NCI-H526 (cell line): ENCODE measurements at places on chromosomes 4 and X.

DNA sequence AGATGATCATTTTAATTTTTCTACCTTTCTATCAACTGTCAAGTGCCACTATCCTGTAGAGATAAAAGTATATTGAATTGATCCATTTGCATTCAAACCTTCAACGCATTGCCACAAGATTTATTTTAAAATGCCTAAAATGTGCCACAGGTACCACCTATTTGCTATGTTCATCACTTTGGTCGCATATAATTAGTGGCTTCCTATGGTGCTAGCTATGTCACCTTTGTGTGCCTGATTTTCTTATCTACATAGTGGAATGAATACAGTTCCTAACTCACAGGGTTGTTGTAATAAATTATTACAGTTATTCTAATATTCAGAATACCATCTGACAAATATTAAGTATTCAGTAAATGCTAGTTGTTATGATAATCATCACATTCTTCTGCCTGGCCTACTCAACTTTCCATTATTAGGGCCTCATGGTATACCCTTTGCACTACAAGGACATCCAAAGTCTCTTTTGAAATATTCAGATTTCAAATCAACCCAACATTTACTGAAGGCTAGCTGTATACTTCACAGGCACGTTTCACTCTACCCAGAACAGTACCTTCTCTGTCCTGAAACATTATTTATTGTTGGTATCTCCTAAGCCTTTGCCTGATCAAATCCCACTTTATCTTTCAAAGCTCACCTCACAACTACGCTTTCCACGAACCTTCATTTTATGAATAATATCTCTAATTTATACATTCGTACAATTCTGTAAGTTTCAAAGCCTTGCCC lies 62.4 kb downstream of the ANXA10 start:
- DNase-seq, result no peak

GRCh38 chr4:123952530-123953274 lies 556.1 kb downstream of the SPRY1 start:
- peak; percentile 79 for DNase-seq

DNA sequence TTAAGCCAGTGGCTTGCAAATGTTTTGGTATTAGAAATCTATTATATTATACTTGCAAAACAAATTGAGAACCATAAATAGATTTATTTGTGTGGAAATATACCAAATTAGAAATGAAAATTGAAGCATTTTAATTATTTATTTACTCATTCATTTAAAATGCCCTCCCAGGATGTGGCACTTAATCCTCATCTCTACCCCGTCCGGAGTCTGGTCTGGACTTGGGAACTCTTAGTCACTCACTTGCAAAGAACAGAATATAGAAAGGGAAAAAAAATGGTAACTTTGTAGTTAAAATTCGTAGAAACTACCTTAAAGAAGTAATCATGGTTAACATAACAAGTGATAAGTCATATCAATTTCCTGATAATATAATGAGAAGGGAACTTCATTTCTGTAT lies 775.9 kb upstream of the INTU start:
- no peak for DNase-seq

- DNase-seq, result peak; percentile 47
Observed at GRCh38 chr4:40227284-40227683, 30.5 kb downstream of the RHOH start.

DNA sequence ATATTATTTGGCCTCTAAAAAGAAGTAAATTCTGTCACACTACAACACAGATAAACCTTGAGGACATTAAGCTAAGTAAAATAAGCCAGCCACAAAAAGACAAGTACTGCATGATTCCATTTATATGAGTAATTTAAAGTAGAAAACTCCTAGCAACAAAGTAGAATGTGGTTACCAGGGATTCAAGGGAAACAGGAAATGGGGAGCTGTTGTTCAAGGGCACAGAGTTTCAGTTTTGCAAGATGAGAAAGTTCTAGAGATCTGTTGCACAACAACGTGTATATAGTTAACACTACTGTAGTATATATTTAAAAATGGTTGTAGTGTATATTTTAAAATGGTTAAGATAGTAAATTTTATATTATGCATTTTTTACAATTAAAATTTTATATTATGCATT lies 25.4 kb downstream of the SEC31A start:
- no peak for DNase-seq

GRCh38 chr4:30269850-30270249 lies 450.3 kb upstream of the PCDH7 start:
- DNase-seq, result no peak

GRCh38 chr4:32988165-32988811 lies 2268.1 kb downstream of the PCDH7 start:
- DNase-seq, result no peak

- DNase-seq, result no peak
Observed at GRCh38 chr4:20960291-20960690, 260.0 kb downstream of the PACRGL start.

DNA sequence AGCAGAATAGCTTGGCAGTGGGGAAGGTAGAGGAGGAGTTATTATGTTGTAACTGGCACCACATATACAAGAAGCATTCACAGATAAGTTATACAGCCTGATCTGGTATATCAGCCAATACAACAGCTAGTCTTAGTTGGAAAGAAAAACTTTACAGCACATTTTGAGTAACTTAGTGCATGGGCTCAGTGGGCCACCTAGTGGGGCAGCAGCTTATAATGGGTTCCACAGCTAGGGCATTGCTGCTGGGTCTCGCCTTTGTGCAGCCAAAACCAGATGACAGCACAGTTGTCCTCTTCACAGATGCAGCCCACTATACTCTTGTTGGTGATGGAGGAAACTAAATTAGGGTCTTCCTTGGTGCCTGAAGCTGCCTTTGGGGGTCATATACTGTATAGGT lies 448.1 kb upstream of the RASGEF1B start:
- DNase-seq, result no peak

DNA sequence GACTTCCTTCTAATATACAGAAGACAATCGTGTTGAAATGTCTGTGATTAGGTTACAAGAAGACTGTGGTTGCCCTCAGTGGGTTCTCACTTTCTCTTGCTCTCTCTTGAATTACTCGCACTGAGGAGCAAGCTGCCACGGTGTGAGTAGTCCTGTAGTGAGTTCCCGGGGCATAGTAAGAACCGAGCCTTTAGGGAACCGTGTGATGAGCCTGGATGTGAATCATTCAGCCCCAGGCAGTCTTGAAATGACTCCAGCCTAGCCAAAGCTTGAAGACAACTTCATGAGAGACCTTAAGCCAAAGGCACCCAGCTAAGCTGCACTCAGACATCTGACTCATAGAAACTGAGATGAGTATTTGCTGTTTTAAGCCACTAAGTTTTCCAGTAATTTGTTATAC lies 292.7 kb downstream of the SPOCK3 start:
- no peak for DNase-seq

- no peak for DNase-seq
Observed at GRCh38 chr4:62816566-62816965, 1592.7 kb downstream of the TECRL start.

- DNase-seq, result no peak
Observed at GRCh38 chr4:142452161-142452855, 393.8 kb downstream of the INPP4B start.

DNA sequence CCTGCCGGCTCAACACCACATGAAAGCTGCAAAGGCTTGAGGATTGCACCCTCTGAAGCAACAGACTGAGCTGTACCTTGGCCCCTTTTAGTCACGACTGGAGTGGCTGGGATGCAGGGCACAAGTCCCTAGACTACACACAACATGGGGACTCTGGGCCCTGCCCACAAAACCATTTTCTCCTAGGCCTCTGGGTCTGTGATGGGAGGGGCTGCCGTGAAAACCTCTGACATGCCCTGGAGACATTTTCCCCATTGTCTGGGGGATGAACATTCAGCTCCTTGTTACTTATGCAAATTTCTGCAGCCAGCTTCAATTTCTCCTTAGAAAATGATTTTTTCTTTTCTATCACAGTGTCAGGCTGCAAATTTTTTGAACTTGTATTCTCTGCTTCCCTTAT lies 123.5 kb upstream of the SMARCAD1 start:
- no peak for DNase-seq

GRCh38 chr4:55440786-55441185 lies 45.0 kb downstream of the TMEM165 start:
- DNase-seq, result no peak

- DNase-seq, result no peak
Observed at GRCh38 chr4:97759785-97760184, 383.5 kb downstream of the STPG2 start.
